ENCODE measurements at places on chromosomes 6 and 20.

GRCh38 chr6:31418251-31418650, 14.9 kb downstream of the MICA start:
- ATAC-seq, result no peak

- ATAC-seq, result no peak
Measured at GRCh38 chr6:24642061-24642460, 3.9 kb downstream of the KIAA0319 start.

DNA sequence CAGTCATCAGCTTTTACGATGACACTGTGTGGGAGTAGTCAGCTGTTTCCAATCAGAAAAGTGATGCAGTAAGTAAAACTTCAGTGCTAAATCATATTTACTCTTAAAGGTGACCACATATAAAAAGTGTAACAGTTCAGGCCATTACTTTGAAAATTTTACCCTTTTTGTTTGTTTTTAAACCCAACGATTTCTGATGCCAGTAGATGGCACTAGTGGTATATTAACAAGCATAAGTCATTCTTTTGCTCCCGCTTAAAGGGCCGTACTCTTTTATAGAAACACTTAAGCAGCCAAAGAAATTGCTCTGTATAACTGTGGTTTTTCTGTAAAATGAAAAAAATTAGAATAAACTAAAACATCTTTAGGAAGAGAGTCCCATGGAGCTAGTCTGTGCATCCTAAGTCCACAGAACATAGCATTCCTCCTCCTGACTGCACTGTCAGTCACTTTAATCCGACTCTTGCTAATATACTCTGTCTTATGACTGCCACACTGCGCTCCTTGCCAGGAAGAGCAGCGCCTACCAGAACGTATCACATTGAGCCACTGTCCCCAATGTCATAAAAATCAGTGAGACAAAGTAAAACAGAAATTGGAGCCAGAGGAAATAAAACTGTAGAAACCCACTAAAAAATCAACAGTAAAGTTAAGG, 25.0 kb downstream of the HEBP2 start:
- no peak for ATAC-seq

DNA sequence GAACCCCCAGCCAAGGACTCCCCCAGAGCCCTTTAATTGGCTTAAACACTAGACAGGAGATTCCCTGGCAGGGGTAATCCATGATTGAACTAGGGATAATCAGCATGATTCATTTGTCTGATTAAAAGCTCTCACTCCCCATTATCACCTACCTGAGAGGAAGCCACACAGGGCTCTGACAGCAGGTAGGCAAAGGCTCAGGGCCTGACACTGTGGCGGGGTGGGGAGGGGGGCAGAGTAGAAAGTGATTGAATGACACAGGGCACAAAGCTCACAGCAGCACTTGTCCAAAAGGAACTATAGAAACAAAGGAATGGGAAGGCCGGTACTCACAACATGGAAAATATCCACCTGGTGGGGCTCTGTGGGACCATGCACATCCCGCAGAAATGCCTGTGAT, 231.6 kb downstream of the MAFB start:
- ATAC-seq, result no peak
